Stimulated activated naive CD8-positive, alpha-beta T cell treated with anti-CD3 and anti-CD28 coated beads, Interleukin-15, amount 100 ng/mL, for 72 hours (primary cell): ENCODE measurements at places on chromosomes 5 and 9.

DNA sequence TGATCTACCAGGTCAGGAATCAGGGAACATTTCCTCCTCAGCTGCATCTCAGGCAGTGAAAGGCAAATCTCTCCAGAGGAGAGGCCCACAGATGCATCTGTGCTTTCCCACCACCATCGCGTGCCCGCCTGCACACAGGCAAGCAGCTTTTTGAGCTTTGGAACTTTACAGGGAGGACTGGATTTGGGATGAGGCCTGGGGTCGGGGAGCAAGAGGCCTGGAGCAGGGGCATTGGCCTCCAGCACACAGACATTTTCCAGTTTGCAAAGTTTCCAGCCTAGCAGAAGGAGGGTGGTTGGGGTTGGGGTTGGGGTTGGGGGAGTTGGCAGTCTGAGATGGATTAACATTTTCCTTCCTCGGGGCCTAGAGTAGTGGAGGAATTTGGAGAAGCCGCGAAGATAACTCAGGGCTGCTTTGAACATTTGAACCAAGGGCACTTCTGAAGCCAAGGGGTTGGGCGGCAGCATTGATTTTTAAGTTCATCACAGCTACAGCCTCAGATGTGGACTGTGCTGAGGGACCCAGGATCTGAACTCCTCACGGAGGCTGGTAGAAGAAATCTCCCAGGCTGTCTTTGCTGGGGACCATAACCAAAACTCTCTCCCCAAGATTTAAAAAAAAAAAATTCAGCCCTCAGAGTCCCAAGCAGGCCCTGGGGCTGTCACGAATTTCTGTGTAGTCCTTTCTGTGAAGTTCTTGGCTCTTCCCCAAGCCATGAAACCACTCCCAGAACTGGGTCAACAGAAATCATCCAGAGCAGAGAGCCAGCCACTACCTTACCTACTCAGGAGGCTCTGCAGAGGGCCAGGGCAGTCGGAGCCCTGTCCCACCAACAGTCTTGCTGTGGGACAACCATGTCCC is 25.6 kb downstream of the C5orf15 start:
- no peak for DNase-seq

GRCh38 chr9:79572032-79572607 is 355 bp downstream of the TLE4 start:
- no peak for DNase-seq

GRCh38 chr9:128823903-128824406 is 5.6 kb downstream of the SPOUT1 start:
- DNase-seq, result no peak

GRCh38 chr9:115373000-115373709 is 255.2 kb upstream of the TNC start:
- DNase-seq, result no peak

DNA sequence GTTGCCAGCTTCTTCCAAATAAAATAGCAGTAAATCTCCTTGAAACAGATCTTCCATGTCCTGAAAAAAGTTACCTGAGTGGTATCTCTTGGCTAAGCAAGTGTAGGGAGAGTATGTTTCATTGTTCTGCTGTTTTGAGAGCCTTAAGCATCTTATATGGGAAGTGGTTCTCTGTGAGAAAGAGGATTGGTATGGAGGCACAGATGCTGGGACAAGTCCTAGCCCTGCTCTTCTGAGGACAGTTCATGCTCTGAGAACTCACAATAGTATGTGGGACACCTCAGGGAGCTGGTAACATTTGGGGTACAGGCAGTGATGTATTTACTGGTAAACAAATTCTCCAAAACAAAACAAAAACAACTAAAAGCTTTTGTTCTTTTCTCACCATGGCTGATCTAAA is 2.0 kb downstream of the PPP3R2 start:
- no peak for DNase-seq

DNA sequence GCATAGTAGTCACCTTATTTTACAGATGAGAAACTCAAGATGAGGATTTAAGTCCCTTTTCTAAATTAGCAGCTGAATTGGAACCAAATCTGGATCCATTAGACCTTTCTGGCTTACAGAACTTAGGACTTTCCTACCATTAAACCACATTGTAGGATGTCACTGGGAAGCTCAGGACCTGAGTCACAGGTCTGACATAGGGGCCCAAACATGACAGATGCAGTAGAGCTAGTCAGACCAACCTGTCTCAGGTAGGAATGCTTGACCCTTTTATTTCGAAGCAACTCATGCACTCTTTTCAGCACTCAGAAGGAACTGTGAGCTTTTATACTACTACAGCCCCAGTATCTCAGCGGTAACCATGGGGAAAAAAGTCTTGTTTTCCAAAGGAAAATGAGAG is 2.6 kb downstream of the RAB24 start:
- DNase-seq, result no peak

- DNase-seq, result no peak
These were observed 4.6 kb downstream of the TUBB4B start for GRCh38 chr9:137245450-137246421.

- DNase-seq, result no peak
These were observed 131.1 kb upstream of the ZNF462 start for GRCh38 chr9:106731910-106732309.
